Neural cell (in vitro differentiated cells): ENCODE measurements at places on chromosomes 11 and 22. TPM values are rescaled to one million over a fixed set of nuclear protein-coding genes. Genes with fewer than 3 reads are reported as not detected.

TSGA10IP gene
- polyA plus RNA-seq, result 0.34 and 0.53 TPM in 2 replicates

FBXO3 gene
- 112 and 115 TPM in 2 replicates for polyA plus RNA-seq

MPZL3 gene
- 3.6 and 5.4 TPM in 2 replicates for polyA plus RNA-seq

MICALL1 gene
- polyA plus RNA-seq, result 11.4 and 13.0 TPM in 2 replicates

MS4A15 gene
- polyA plus RNA-seq, result not detected in 2 replicates

OR5P2 gene
- not detected in 2 replicates for polyA plus RNA-seq

KCNK4 gene
- 0.60 and 1.0 TPM in 2 replicates for polyA plus RNA-seq
